ENCODE measurements at places on chromosomes 13 and 19.

DNA sequence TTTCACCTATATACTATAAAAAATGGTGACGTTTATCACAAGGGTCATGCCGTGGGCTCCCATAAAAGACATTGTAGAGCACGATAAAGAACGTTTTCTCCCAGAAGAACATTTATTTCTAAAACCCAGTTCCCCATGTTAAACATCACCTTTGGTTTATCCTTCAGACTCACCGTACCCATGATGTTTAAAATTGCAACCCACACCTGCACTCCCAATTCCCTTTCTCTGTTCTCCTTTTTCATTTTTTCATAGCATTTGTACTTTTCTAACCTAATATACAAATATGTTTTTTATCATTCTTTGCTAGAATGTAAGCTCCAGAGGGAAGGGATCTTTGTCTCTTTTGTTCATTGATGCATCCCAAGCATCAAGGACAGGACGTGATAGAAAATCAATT, 2.0 kb downstream of the RCBTB2 start:
- no peak for DNase-seq

- DNase-seq, result no peak
Measured at GRCh38 chr13:55761986-55762385, 1378.7 kb upstream of the PRR20A start.

DNA sequence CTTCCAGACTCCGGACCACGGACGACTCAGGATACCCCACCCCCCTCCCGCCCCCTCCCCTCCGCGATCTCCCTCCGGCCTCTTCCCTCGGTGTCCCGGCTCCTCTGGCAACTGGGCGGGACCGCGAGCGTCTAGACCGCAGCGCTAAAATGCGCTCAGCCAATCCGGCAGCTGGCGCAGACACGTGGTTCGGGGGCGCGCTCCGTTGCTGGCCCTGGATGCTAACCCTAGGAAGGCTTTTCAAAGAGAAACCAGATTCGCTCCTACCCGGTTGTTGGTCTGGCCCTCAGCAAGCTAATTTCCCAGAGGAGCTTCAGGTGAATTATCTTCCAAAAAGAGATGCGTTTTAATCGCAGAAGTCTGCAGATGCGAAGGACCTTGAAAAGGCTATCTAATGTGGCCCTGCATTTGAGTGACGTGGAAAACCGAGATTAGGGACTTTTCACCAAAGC, at the start of gene DZIP1:
DZIP1 (minus strand) TSS at position 106 of the 452 bp plus-strand sequence. CDS start 2,677 bp downstream, outside the sequence.
- no peak for DNase-seq

- DNase-seq, result no peak
Measured at GRCh38 chr19:38079926-38080380, 144.1 kb downstream of the DPF1 start.

GRCh38 chr19:45592366-45592765, 7.8 kb upstream of the OPA3 start:
- DNase-seq, result no peak

DNA sequence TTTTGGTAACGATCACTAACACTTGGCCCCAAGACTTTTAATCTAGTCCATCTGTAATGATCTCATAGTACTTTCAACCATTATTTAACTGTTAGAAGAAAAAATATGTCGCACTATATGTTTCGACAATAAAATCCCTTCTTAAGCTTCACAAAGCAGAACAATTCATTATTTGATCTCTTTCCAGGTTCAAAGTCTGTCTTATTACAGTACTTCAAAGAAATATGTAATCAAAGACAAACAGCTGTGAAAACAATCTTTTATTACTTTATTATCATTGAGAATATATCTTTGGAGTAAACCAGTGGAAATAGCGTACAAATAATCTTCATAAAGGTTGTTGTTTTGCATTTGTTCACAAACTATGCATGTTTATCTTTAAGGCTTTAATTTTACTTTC, 93.5 kb downstream of the DACH1 start:
- no peak for DNase-seq

- DNase-seq, result no peak
Measured at GRCh38 chr19:58569943-58570670, 3.0 kb downstream of the MZF1 start.

- DNase-seq, result no peak
Measured at GRCh38 chr19:36149673-36150406, 2.4 kb downstream of the COX7A1 start.

GRCh38 chr13:44307844-44308243, 65.8 kb upstream of the SERP2 start:
- no peak for DNase-seq

DNA sequence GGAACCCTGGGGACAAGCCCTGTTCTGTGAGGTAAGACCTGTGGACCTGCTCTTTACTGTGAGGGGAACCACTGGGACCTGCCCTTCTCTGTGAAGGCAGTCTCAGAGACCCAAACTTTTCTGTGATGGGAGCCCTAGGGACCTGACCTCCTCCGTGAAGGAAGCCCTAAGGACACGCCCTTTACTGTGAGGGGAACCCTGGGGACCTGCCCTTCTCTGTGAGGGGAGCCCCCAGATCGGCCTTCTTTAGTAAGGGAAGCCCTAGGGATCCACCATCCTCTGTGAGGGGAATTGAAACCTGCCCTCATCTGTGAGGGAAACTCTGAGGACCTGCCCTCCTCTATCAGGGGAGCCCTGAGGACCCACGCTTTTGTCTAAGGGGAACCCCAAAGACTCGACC, 343.5 kb downstream of the UQCRFS1 start:
- DNase-seq, result no peak

DNA sequence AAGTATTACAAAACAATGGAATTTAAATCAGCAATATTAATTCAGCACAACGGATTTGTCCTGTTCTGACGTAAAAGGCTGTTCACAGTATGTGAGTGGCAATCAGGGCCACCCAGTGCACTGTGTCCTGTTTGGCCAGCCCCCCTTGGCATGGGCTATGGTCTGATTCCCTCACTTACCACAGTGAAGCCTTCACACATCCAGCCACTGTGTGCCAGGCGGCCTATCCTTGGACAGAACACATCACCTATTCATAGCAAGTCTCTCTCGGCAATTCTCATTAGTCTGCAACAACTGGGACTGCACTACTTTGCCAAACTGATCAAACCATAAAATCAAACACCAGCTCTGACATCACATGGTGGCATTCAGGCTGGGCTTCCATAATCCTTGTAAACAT, 221.5 kb upstream of the TSHZ3 start:
- DNase-seq, result no peak

- DNase-seq, result no peak
Measured at GRCh38 chr13:108957369-108958012, 328.1 kb downstream of the MYO16 start.

DNA sequence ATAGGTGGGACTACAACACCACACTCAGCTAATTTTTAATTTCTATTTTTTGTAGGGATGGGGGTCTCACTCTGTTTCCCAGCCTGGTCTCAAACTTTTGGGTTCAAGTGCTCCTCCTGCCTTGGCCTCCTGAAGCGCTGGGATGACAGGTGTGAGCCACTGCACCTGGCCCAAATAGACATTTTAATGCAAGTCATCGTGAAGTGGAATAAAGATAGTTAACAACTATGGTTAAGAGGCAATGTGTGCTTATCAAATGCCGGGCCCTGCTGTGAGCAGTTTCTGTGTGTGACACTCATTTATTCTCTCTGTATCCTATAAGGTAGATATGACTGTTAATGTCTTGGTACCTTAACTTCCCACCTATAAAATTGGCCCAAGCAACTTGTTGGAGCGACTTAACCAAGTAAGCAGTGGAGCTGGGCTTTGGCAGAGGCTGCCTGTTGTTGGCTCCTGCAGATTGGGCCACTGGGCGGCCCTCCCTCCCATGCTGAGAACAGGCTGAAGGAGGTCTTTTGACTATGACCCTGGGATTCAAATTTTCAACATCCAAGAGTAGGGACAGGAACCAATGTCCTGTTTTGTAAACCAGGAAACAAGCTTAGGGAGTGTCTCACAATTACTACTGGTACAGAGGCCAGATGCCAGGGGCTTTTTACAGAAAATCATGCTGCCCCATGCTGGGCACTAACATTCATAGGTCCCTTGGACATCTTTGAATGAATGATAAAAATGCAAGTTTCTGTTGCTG, 450.7 kb downstream of the TSHZ3 start:
- DNase-seq, result no peak

DNA sequence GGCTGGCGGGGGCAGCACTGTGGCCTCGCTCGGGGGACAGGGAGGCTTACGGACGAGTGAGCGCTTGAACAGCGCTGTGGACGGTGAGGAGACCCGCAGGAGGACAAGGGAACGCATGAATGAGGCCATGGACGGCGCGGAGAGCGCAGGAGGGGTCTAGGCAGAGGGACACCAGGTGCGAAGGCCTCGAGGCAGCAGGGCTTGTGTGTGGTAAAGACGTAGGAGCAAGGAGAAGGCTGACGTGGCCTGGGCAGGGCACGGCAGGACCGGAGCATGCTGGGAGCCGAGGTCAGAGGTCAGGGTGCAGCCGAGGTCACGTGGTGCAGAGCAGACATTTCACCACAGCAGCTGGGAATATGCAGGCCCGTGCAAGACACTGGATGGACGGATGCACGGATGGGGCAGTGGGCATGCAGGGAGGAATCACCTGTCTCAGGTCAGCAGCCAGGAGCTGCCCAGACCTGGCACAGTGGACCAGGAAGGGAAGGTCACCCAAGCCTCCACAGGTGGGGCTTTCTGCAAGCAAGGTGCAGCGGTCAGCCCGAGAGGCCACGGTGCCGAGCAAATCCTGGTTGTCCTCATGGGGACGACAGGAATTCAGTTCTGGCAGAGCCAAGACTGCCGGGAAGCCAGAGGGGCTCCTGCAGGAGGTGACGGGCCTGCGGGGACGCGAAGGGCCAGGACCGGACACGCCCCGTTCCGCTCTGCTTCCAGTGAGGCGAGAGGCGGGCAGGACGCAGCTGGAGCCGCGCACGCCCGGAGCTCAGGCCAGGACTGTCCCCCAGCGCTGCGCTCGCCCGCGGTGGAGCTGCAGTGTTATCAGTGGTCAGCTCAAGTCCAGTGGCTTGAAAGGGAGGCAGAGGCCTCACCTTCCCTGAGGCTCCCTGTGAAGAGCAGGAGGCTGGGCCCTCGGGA, 72.2 kb downstream of the RASA3 start:
- no peak for DNase-seq

DNA sequence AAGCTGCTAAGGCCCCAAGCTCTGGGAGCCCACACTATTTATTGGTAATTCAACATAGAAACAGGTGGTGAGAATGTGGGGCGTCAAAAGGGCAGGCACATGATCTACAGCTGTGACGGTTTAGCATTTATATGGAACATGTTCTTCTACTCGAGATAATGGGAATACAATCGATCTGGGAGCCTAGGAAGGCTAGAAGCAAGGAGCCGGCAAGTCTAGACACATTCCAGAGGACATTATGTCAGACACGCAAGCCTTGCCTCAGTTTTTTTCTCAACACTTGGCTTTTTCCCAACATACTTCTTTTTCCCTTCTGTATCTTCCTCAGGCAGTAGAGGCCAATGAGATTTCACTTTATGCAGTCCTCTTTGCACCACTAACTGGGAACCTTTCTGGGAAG, 315.7 kb upstream of the SLITRK5 start:
- DNase-seq, result no peak

DNA sequence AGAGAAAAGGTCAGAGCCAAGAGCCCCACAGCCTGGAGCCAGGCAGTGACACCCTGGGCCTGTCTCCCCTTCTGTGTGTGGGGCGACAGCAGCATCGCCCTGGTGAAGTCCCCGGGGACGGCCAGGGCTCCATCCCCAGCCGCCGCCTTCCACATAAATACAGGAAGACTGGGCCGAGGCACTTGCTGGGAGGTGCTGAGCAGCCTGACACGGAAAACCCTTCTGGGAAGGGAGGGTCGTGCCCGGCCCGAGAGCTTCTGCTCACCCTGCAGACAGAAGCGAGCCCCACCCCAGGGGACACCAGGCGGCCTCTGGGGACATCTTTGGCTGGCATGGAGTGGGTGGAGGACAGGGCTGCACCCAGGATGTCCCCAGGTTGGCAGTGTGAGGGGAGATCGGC, 5.1 kb downstream of the FGF22 start:
- DNase-seq, result no peak

GRCh38 chr13:93670866-93671265, 444.3 kb downstream of the GPC6 start:
- DNase-seq, result no peak

DNA sequence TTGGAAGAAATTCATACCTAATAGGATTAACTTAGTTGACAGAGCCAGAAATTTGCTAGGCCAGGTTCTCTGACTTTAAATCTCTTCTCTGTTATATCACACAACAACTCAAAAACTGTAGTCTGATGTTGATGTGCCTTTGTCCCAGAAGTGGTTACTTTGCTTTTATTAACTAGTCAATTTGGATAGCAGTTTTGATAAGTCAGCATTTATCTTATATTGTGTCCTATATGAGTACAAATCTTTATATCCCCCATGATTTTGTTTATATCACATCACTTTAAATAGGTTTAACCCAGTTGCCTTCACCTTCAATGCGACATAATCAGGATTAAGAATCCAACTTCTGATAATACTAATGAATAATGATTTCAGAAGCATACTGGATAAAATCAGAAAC, 459.3 kb downstream of the GPC6 start:
- no peak for DNase-seq

GRCh38 chr13:84896128-84896527, 903.1 kb downstream of the SLITRK6 start:
- DNase-seq, result no peak

DNA sequence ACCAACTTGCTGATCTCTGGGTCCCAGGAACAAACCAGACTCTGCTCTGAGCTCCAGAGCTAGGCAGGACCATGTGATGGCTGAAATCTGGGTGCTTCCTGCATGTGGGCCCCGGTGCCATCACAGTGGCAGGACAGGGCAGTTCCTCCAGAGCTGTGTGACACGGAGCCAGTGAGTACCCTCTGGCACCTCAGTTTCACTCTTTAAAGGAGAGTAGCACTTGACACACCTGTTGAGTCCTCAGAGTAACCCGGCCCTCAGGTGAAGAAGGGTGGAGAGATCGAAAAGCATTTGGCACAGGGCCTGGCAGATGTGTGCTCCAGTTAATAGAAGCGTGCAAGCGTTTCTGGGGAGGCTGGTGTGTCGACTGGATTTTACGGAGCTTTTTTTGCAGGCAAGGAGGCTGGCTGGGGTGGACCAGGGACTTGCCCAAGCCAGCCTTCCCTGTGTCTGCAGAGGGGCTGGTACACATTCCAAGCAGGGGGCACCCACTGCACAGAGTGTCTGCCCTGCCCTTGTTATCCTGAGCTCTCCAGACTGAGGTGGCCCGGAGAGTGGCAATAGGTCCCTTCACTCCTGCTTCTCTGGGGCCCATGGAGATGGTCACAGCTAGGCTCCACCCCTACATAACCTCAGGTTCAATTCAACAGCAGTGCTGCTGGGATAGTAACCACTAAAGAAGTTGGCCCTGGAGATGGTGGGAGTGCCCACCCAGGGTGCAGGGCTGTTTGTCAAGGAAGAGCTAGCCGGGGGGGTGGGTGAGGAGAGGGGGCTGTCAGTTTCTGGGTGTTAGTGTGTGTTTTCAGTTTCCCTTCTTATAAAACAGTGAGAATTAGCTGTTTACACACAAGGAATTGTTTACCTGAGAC, 8.3 kb downstream of the RPS19 start:
- DNase-seq, result no peak

DNA sequence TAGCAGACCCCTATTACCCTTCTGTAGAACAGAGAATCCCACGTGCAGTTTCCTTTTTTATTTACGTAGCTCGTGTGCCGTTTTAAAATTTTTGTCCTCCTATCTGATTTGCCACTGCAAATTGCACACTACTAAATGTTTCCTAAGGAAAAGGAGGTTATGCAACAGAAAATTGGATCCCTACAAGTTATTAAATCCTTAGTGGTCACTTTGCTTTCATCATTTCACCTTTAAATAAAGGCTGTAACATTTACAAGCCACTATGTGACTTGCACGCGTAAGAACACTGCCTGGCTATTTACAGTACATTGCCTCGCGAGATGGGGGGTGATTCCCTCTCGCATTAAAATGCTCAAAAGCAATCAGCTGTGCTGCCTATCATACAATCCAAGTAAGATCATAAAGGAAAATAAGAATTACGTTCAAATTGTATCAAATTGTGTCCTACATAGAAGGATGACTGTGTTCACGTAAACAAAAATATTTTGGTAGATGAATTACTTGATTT, 525.6 kb downstream of the SUCLA2 start:
- no peak for DNase-seq

All from stimulated activated CD8-positive, alpha-beta memory T cell treated with anti-CD3 and anti-CD28 coated beads, Interleukin-7, amount 100 ng/mL, for 1 hour (primary cell).